ENCODE measurements at places on chromosomes 2 and 18. TPM values are rescaled to one million over a fixed set of nuclear protein-coding genes. Genes with fewer than 3 reads are reported as not detected.

The HOXD3 gene
- not detected for total RNA-seq

The IL1A gene
- total RNA-seq = 0.43 TPM

The FEV gene
- not detected for total RNA-seq

DNA sequence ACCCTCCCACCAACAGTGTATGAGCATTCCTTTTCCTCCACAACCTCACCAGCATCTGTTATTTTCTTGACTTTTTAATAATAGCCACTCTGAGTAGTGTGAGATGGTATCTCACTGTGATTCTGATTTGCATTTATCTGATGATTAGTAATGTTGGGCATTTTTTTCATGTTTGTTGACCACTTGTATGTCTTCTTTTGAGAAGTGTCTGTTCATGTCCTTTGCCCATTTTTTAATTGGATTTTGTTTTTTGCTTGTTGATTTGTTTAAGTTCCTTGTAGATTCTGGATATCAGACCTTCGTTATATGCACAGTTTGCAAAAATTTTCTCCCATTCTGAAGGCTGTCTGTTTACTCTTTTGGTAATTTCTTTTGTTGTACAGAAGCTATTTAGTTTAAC lies 59.1 kb downstream of the SP100 start:
- no peak for DNase-seq

The GPR17 gene
- 0.18 TPM for total RNA-seq

DNA sequence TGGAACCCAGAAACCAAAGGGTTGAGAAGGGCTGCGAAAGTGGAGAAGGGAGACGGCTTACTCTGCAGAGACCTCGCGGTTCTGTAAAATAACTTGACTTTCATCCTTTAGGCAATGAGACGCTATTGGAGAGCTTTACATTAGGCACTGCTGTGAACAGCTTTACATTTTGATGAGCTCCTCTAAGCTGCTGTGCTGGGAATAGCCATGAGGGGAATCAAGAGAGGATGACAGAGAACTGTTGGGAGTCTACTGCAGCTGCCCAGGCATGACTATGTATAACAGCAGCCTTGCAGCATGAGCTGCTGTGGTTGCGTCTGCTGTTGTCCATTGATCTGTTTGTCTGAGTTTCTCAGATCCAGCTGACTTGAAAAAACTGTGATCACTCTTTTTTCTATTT lies 310.8 kb upstream of the MAP2 start:
- no peak for DNase-seq

Data from astrocyte (in vitro differentiated cells and primary cell).